NCI-H187 treated with DMSO at 0.1 percent for 48 hours (cell line): ENCODE measurements at places on chromosomes 3 and 15.
A peak's percentile ranks its signal among the peaks of the same experiment; 100 is the strongest.

- DNase-seq: no peak
Measured at GRCh38 chr15:101483462-101483861, 6.0 kb downstream of the PCSK6 start.

- DNase-seq: no peak
Measured at GRCh38 chr3:22621205-22621809, 581.8 kb upstream of the UBE2E2 start.

DNA sequence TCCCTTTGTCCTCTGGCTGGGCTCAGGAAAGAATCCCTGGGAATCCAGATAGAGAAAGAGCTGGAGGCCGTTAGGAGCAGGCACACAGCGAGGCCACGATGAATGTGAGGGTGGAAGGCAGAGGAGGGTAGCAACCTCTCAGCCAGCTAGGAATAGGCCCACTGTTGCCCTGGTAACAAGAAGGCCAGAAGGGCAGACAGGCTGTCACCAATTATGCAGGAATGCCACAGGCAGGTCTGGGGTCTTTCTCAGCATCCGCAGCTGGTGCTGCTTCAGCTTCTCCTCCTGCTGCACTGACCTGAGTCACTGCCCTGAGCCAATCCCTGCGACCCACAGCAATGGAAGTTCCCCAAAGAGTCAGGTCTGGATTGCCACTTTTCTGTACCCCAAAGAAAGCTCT is 62.8 kb upstream of the C3orf80 start:
- DNase-seq: no peak

GRCh38 chr3:53525765-53526703 is 31.6 kb downstream of the CACNA1D start:
- DNase-seq: no peak

GRCh38 chr3:30189900-30190299 is 416.5 kb upstream of the TGFBR2 start:
- no peak for DNase-seq

DNA sequence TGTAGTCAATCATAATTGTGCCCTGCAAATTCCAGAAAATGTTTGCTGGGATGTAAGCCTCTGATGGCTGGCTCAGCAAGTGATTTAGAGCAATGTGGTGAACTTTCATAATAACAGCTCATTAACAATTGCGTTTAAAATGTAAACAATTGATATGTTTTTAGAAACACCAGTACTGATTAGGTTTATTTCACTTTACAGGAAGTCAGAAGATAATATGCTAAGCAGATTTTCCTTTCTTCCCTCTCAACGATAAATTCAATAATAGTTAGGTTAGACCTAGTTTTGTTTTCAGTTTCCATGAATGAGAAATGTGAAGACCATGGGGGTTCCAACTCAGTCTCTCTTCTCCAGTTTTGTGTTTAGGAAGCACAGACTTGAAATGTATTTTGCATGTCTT is 71.0 kb downstream of the FHIT start:
- DNase-seq: no peak

GRCh38 chr15:93562395-93563123 is 473.5 kb upstream of the RGMA start:
- DNase-seq: no peak

- DNase-seq: no peak
Measured at GRCh38 chr3:188546835-188547670, 393.1 kb downstream of the LPP start.

DNA sequence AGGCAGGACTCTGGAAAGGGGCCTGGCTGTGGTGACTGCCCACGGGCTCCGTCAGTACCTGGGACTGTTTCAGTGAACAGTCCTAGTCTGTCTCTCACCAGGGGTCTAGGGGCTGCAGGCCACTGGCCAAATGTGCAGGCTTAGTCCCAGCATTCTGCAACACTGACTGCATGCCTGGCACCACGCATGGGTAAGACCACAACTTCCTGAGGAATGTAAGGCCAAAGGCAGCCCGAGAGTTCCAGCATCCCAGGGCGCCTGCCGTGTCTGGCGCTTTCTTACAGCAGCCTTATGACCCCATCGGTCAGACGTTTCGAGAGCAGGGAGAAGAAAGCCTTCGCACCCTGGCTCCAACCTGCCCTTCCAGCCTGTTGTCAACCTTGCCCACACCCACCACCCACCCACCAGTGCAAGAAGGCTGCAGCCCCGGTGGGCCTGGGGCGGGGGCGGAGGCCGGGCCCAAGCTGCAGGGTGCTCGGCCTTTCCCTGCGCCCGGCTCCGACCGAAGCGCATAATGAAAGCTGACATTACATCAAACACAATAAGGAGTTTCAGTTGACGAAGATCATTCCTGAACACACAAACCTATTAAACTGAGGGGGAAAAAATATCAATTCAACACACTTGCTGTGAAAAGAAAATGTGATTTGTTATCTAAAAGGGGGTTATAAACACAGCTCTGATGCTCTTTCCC is 29.5 kb upstream of the TMEM115 start:
- no peak for DNase-seq

- no peak for DNase-seq
Measured at GRCh38 chr3:195035345-195036202, 235.4 kb downstream of the XXYLT1 start.

GRCh38 chr3:50862221-50862620 is 187.5 kb downstream of the DOCK3 start:
- DNase-seq: peak; percentile 23

DNA sequence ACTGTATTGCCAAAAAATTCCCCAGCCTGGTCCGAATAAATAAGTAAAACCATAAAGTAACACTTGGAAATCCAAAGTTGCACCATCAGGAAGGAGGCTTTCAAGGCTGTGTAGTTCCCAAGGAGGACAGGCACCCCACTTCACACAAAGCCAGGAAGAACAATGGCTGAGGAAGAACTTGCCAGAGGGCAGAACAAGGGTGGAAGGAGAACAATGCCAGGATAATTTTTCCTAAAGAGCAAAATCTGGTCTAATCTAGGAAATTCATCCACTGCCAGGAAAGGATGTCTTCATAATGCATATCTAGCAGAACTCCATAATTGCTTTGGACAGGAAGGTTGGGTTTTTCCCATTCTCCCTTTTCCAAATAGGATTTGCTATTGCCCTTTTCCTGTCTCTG is 15.7 kb upstream of the ARID3B start:
- DNase-seq: no peak

- DNase-seq: no peak
Measured at GRCh38 chr3:80592792-80593191, 825.0 kb upstream of the ROBO1 start.

DNA sequence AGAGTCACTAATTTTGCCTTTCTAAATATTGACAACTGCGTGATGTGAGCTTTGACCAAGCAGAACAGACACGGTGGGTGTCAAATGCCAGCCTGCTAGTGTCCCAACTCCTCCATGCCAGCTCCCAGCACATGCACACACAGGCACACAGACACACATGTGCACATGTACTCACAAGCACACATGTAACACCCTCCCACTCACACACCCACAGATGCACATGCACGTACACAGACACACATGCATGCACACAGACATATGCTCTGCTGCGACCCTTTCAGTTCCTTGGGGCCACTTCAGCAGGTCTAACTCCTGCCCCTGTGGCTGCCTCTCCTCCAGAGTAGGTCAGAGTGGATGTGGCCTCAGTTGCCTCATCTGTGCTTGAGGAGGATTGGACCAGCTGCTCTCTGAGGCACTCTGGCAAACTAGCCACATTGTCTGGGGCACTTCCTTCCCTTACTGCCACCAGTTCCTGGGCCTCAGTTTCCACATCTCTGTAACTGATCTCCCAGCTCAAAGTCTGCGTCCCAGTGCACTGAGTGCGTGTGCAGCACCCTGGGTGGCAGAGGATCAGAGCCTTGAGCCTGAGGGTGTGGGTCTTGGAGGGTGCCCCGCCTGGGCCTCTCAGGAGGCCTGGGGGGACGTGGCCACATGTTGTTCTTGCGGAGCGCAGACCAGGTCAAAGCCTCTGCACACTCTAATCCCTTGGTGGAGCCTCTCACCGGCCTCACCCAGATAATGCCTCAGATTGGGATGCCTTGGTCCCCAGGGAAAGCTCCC is 55.0 kb upstream of the PRR23E start:
- no peak for DNase-seq

GRCh38 chr3:775178-775880 is 317.5 kb upstream of the CNTN6 start:
- DNase-seq: no peak

- no peak for DNase-seq
Measured at GRCh38 chr3:43213631-43214030, 72.7 kb upstream of the SNRK start.

DNA sequence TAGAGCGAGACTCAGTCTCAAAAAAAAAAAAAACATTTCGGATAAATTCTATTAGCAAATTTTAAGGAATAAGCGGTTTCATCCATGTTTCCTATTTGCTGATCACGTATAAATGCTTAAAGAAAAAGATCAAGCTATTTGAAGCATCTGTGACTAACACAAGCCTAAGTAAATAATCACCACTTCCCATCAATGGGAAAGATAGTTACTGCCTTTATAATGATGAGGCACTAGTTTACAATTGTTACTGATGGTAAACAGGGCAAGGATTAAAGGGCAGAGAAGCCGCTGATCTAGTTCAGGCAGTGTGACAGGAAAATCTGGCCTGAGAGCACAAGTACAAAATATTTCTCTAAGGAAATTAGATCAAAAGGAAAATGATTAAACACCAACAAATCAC is 13.7 kb downstream of the CLPX start:
- DNase-seq: no peak

- no peak for DNase-seq
Measured at GRCh38 chr3:152858170-152858800, 23.4 kb downstream of the P2RY1 start.

DNA sequence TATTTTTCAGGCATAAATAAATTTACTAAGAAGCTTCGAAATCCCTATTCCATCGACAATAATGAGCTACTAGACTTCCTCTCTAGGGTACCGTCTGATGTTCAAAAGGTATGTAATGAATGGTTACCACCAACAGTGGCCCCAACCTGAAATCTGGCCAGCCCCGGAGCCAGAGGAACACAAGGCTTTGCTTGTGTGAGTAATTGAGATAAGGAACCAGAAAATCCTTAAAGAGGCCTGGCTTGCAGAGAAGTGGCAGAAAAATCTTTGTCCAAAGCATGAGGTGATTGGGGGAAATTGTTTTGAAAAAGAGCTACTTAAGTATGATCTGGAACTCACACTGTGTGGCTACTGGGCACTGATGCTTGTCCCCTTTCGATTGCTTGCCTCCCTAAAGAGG is 245.3 kb downstream of the MCTP2 start:
- DNase-seq: no peak

GRCh38 chr3:32934150-32934742 is 17.2 kb upstream of the CCR4 start:
- DNase-seq: no peak

- DNase-seq: no peak
Measured at GRCh38 chr15:95866711-95867440, 463.6 kb upstream of the NR2F2 start.

DNA sequence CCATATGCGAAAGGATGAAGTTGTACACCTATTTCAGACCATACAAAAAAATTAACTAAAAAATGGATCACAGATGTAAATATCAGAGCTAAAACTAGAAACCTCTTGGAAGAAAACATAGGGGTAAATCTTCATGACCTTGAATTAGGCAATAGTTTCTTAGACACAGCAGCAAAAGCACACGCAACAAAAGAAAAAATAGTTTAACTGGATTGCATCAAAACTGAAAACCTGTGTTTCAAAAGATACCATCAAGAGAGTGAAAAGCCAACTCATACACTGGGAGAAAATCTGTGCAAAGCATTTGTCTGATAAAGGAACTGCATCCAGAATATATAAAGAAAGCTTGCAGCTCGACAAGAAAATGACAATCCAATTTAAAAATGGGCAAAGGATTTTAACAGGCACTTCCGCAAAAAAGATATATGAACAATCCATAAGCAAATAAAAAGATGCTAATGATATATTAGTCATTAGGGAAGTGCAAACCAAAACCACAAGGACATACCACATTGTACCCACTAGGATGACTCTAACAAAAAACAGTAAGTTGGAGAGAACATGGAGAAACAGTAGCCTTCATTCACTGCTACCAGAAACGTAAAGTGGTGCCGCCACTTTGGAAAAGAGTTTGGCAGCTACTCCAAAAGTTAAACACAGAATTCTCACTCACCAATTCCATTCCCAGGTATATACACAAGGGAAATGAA is 263.1 kb downstream of the ADAMTS17 start:
- no peak for DNase-seq

- DNase-seq: no peak
Measured at GRCh38 chr3:196222876-196223595, 6.7 kb downstream of the SLC51A start.

GRCh38 chr3:108387063-108387462 is 90.7 kb downstream of the HHLA2 start:
- no peak for DNase-seq

GRCh38 chr3:194682694-194683310 is 2.9 kb upstream of the FAM43A start:
- peak; percentile 52 for DNase-seq

DNA sequence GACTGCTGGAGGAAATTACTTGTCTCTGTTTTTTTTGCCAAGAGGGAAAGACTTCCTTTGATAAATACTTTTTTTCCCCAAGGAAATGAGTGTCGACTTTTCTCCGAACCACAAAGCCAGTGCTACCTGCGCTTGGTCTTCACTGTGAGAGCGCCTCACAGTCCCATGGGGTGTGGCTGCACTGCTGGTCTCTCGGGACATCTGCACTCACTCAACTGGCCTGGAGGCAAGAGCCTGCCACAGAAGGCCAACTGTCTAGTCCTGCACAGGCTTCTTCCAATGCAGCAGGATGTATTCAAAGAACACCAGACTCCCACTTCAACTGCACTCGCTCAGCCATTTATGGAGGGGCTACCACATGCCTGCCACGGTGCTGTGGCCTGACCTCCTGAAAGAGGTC is 40.6 kb upstream of the CGNL1 start:
- DNase-seq: no peak

DNA sequence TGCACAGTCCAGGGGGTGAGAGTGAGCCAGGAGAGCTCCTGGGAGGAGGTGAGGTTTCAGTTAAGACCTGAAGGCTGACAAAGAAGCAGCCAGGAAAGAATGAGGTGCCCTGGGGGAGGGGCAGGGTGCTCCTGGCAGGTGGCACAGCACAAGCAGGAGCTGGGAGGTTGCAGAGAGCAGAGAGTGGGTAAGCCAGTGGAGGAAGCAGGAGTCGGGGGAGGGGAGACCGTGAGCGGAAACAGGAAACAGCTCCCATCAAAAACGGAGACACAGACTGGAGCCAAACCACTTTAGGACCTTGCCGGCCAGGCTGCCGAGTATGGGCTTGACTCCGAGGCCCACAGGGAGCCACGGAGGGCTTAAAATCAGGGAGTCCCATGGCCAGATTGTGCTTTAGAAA is 12.1 kb upstream of the FBLN2 start:
- no peak for DNase-seq

GRCh38 chr15:77824361-77825251 is 191.9 kb upstream of the LINGO1 start:
- DNase-seq: no peak

- no peak for DNase-seq
Measured at GRCh38 chr3:67561667-67562394, 92.6 kb downstream of the SUCLG2 start.

- no peak for DNase-seq
Measured at GRCh38 chr3:16390581-16390980, 122.9 kb downstream of the RFTN1 start.

GRCh38 chr3:180246688-180247195 is 210.0 kb upstream of the PEX5L start:
- no peak for DNase-seq
